Activated T-helper 2 cell treated with anti-CD3 and anti-CD28 coated beads, Interferon-gamma antibody, Interleukin-2, Interleukin-4, amounts not matched to agents 10 μg/mL and 5 μg/mL and 100 μg/mL, durations not matched to agents 14 hours and 24 hours and 36 hours (primary cell): ENCODE measurements at places on chromosomes 12 and 14. TPM values are rescaled to one million over a fixed set of nuclear protein-coding genes. Genes with fewer than 3 reads are reported as not detected.

CPNE6 gene
- total RNA-seq = not detected in 2 replicates

CD69 gene
- total RNA-seq = 70.9 and 72.2 TPM in 2 replicates

ADAMTS20 gene
- total RNA-seq = not detected in 2 replicates

PLEK2 gene
- total RNA-seq = 0.37 TPM in 1 of 2 replicates, not detected in the other

TMPRSS12 gene
- not detected in 2 replicates for total RNA-seq

AJUBA gene
- total RNA-seq = 1.5 and 2.1 TPM in 2 replicates

CPM gene
- total RNA-seq = 48.1 and 49.7 TPM in 2 replicates

NR1H4 gene
- not detected in 2 replicates for total RNA-seq

- H3K4me1 ChIP-seq = peaks cover 46% of the 10 kb centered on the region
- H3K27ac ChIP-seq = no peak overlapping the region
- no peak for DNase-seq
- no peak overlapping the region for H3K4me3 ChIP-seq
- peaks cover 4% of the 10 kb centered on the region for H3K36me3 ChIP-seq
Observed at GRCh38 chr12:12701457-12701856, 5.5 kb upstream of the GPR19 start.

DNA sequence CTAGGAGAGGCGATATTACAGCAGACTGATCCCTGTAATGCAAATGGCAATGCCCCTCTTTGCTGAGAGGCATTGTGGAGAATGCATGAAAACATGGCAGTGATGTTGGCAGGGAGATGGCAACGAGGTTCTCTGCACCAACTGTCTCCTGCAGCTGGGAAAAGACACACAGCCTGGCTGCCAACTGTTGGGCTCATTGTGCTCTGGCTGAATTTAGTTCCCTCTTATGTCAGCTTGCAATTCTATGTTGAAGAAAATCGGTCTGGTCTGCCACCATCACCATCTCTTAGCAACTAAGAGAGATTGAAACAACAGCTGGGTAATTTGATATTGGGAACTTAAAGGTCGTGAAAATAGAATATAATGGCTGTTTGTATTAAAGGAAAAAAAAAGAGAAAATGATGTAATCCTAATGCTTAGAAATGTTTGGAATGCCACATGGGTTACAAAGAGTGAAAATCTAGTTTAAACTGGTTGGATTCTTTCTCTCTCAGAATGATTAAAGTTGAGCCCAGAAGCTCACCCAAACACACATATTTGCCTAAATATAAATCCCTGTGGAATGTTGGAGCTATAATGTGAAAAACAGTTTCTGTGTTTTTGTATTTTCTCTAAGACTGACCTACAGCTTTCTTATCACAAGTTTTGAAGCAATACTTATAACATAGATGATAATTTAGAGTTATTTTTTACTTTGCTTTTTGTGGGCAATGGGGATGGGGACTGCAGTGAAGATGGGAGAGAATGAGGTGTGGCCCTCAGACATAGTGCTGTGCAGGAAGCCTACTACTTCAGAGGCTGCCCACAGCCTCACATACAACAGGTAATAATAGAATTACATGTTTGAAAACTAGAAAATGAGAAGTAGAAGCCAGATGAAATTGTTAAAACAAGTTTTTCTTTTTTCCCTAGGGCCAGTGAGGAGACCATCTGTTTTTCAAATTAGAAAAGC, 143.7 kb downstream of the AKAP6 start:
- peaks cover 5% of the 10 kb centered on the region for H3K27me3 ChIP-seq
- H3K4me1 ChIP-seq = no peaks in the 10 kb centered on the region
- no peak for DNase-seq
- no peak overlapping the region for H3K27ac ChIP-seq
- H3K36me3 ChIP-seq = no peaks in the 10 kb centered on the region
- H3K4me3 ChIP-seq = no peak overlapping the region

GRCh38 chr12:78290606-78291345, 460.1 kb downstream of the NAV3 start:
- H3K4me1 ChIP-seq = no peaks in the 10 kb centered on the region
- no peak for DNase-seq
- no peaks in the 10 kb centered on the region for H3K27me3 ChIP-seq
- H3K36me3 ChIP-seq = no peaks in the 10 kb centered on the region
- H3K27ac ChIP-seq = no peak overlapping the region
- no peak overlapping the region for H3K4me3 ChIP-seq

DNA sequence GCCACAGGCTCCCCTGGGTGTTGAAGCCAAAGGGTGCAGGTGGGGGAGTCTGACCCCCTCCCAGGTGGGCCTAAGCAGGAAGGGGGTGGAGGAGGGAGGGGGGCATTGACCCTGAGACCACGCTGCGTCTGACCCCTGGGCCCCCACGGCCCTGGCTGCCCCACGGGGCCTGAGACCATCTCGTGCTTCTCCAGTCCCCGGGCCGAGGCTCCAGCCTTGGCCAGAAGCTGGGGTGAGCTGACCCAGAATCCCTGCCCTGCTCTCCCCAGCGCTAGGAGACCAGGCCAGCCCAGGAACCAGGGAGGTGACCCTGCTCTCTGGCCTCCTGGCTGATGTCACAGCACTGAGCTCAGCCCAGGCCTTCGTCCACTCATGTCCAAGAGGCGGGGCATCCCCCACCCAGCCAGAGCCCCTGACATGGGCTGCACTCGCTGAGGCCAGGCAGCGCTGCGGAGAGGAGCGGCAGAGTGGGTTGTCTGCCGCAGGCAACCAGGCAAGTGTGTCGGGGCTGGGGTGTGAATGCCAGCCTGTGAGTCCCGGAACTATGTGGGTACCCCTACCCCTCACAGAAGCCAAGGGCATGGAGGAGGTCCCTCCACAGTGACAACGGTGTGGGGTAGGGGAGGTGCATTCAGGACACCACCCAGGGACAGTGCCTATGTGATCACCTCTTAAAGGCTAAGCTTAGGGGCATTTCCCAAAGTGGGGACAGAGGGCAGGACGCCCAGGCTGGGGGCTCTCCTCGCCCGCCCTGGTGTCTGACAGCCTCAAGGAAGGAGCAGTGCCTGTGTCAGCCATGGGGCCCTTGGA, 6.3 kb downstream of the TRMT61A start:
- no peak for DNase-seq
- peaks cover 4% of the 10 kb centered on the region for H3K36me3 ChIP-seq
- no peak overlapping the region for H3K27ac ChIP-seq
- no peaks in the 10 kb centered on the region for H3K27me3 ChIP-seq
- no peak overlapping the region for H3K4me3 ChIP-seq
- H3K4me1 ChIP-seq = peaks cover 3% of the 10 kb centered on the region

- no peak overlapping the region for H3K27ac ChIP-seq
- H3K36me3 ChIP-seq = no peaks in the 10 kb centered on the region
- H3K4me1 ChIP-seq = no peaks in the 10 kb centered on the region
- DNase-seq = no peak
Observed at GRCh38 chr12:10771132-10771733, 31.2 kb downstream of the TAS2R7 start.

DNA sequence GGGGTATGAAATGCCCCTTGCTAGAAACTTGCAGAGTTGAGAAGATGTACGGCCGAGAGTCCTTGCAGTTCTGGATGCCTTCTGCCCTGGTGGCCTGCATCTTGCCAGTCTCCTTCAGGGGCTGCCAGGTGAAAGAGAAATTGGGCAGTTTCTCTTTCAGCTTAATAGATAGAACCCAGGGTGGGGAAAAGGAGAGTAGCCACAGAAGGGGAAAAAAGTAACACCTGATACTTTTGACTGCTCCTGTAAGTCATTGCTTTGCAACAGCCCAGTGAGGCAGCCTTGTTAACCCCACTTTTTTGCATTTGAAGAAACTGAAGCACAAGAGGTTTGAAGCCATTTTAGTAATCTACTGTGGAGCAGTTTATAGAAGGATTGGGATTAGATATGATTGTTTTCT, 27.6 kb downstream of the TDP1 start:
- H3K36me3 ChIP-seq = peaks cover 85% of the 10 kb centered on the region
- no peak overlapping the region for H3K4me3 ChIP-seq
- no peaks in the 10 kb centered on the region for H3K27me3 ChIP-seq
- H3K4me1 ChIP-seq = no peaks in the 10 kb centered on the region
- no peak for DNase-seq
- H3K27ac ChIP-seq = no peak overlapping the region

DNA sequence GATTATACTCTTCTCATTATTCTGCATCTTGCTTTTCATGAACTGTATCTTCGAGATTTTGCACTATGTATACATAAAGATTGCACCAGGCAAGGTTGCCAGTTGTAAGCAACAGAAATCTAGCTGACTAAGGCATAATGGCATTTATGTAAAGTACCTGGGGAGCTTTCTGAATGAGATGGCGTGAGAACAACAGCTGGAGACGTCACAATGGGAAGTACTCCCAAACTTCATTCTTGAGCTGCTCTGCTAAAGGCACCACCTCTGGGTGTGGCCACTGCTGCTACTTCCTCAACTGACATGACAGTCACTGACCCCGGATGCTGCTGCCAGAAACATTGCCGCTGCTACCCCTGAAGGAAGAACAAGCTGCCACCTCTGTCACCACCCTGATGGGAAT, 220.7 kb downstream of the NOVA1 start:
- no peaks in the 10 kb centered on the region for H3K27me3 ChIP-seq
- no peak overlapping the region for H3K4me3 ChIP-seq
- H3K36me3 ChIP-seq = no peaks in the 10 kb centered on the region
- H3K4me1 ChIP-seq = no peaks in the 10 kb centered on the region

- DNase-seq = no peak
- H3K27me3 ChIP-seq = no peaks in the 10 kb centered on the region
- H3K4me1 ChIP-seq = no peaks in the 10 kb centered on the region
- no peaks in the 10 kb centered on the region for H3K36me3 ChIP-seq
- H3K4me3 ChIP-seq = no peak overlapping the region
- H3K27ac ChIP-seq = no peak overlapping the region
Observed at GRCh38 chr12:85394809-85395208, 114.8 kb downstream of the ALX1 start.

GRCh38 chr14:96905825-96906224, 108.6 kb downstream of the VRK1 start:
- H3K27ac ChIP-seq = no peak overlapping the region
- no peak for DNase-seq
- peaks cover 16% of the 10 kb centered on the region for H3K36me3 ChIP-seq

- H3K27me3 ChIP-seq = no peaks in the 10 kb centered on the region
- H3K4me1 ChIP-seq = no peaks in the 10 kb centered on the region
- no peak for DNase-seq
- H3K36me3 ChIP-seq = no peaks in the 10 kb centered on the region
- no peak overlapping the region for H3K4me3 ChIP-seq
Observed at GRCh38 chr14:103149351-103150237, 26.3 kb downstream of the TNFAIP2 start.
